Naive B cell (primary cell): ENCODE measurements at places on chromosomes 11 and 22.

DNA sequence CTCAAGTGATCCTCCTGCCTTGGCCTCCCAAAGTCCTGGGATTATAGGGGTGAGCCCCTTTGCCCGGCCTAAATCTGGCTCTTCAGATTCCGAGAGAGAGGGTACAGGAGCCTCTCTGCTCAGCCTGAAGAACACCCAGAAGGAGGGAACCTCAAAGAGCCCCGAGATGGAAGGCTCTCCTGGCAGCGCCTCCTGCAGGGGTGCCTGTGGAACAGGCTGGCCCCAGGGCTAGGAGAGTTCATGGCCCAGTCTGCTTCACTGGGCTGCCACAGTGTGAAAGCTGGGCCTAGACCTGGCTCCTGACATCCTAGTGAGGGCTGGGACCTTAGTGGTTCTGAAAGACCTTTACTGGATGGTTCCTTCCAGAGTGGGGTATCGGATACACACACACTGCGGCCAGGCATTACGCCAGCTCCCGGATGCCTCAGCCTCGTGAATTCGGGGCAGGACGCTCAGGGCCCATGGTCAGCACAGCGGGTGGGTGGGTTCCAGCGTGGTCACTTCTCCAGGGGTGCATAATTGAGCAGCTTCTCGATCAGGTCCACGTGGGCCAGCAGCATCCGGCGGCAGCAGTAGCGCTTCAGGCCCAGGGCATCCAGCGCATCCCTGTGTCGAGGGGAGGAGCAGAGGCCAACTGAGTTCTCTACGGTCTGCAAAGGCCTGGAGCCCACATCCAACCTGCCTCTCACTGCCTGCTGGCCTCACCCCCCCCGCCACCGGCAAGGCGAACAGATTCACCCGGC lies 2.3 kb downstream of the POLR2L start:
- DNase-seq = no peak

DNA sequence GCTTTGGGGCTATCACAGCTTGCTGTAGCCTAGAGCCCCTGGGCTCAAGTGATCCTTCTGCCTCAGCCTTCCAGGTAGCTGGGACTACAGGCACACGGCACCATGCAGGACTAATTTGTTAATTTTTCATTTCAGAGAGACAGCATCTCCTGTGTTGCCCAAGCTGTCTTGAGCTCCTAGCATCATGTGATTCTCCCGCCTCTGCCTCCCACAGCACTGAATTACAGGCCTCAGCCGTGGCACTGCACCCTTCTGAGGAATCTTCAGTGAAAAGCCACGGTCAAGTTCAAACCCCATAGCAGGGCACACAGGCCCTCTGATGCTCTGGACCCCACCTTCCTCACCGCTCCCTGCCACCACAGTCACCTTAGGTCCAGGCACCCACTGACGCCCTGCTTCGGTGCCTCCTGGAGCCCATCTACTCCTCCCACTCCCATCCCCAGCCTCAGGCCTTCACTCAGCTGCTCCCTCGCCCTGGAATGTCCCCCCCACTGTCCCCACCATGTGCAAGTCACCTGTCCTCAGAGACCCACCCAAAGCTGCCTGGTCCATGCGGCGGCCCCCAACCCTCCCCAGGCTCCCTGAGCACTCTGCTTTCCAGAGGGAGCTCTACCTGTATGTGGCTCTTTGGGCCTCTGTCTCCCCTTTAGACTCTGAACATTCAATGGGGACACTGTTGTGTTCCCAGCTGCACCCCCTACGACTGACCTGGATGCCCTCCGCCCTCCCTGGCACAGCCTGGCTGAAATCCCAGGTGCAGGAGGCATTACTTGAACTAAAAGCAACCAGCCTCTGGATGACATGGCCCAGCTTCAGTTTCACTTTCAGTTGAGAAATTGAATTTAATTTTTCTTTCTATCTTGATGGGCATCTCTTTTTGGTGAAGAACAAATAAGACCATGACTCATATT lies 1.6 kb downstream of the APOL2 start:
- DNase-seq = no peak

GRCh38 chr22:37054600-37055365 lies 3.2 kb downstream of the KCTD17 start:
- DNase-seq = no peak

GRCh38 chr11:285894-286220 lies 3.1 kb upstream of the PGGHG start:
- no peak for DNase-seq

DNA sequence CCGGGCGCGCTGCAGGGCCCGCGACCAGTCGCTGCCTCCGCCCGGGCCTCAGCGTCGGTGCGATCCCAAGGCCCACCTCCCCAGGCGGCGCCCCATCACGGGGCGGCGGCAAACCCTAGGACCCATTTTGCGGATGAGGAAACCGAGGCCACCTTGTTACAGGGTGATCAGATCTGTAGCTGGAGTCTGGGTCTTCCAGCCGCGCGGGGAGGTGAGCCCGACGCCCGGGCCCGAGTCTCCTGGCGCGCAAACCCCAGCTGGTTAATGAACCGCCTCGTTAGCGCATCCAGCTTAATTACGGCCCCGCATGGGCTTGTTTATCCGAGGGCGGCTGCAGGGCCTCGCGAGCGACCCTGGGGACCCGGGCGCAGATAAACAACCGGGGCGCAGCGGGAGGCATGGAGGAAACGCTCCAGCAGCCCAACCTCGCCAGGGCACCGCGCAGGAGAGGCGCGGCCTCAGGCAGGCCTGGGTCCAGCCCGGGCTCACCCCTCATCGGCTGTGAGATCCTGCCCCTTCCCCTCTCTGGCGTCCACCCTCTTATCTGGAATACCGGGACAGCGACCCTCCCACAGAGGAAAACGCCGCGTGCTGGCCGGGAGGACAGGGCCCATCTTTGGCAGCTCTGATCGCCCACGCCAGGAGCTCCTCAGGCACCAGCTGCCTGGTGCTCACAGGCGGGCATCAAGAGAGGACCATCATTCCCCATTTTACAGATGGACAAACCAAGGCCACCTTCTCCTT lies 14.7 kb downstream of the OTUB1 start:
- no peak for DNase-seq
